ENCODE measurements at places on chromosomes 6 and 20.

- no peak for DNase-seq
Observed at GRCh38 chr20:44884907-44885391, 556 bp upstream of the YWHAB start.

GRCh38 chr6:161023316-161023715 lies 31.7 kb downstream of the MAP3K4 start:
- no peak for DNase-seq

DNA sequence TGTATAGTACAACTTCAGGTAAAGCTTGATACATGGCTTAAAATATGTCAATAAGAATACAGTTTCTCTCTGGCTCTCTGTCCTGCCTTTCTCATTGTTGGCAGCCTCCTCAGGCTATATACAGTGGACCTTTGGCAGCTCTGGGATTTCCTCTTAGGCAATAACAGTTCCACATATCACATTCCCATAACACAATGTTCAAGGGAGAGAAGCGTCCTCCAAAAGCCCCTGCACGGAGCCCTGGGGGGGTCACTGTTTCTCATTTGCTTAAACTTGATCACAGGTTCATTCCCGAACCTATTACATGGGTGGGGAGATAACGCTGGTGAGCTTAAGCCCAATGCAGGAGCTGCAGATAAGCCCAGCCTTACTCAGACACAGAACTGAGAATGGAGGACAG lies 4.4 kb upstream of the FLRT3 start:
- DNase-seq, result no peak

DNA sequence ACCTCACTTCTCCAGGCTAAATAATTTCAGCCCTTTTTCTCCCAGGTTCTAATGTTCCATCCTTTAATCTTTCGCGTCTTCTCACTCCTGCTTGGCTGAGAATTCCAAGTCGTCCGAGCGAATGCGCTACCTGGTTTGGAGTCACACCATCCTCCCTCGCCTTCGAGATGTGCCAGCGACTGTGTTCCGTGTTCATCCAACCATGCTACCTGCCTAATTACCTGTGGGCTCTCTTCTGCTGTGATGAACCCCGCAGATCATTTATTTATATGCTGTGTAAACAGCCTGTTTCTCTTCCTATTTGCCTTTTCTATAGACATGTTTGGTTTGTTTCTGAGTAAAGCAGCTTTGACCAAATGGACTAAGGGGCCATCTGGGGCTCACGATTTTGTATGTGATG lies 83.5 kb upstream of the TMEM181 start:
- no peak for DNase-seq

DNA sequence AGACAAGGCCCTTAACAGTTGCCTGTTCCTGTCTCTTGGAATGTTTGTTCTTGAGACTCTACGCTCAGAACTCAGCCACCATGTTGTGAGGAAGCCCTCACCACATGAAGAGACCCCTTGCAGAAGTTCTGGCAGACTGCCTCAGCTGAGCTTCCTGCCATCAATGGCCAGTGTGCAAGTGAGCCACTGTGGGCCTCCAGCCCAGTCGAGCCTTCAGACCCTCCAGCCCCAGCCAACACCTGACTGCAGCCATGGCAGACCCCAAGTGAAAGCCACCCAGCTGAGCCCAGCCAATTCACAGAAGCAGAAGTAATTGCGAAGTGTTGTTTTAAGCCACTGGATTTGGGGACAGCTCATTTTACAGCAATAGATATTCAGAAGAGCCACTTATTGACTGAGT lies 78.3 kb downstream of the SNX5 start:
- DNase-seq, result no peak

DNA sequence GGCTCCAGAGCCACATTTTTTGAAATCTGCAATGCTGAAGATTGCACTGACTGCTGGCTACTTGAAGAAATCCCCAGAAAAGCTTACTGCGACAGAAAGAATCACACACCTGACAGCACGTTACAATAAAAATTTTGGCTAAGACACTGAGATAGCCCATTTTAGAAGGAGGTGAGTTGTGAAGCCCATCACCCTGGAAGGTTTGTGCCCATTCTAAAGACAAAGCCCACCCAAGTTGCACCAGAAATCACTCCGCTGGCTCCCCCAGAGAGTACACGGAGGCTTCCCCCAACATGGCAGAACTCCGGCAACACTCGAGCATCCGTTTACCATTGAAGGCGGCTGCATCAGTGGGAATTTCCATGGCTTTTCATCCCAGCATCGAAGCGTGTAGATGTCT lies 29.4 kb downstream of the LPA start:
- no peak for DNase-seq

GRCh38 chr6:138030872-138031271 lies 76.3 kb downstream of the PERP start:
- DNase-seq, result no peak

DNA sequence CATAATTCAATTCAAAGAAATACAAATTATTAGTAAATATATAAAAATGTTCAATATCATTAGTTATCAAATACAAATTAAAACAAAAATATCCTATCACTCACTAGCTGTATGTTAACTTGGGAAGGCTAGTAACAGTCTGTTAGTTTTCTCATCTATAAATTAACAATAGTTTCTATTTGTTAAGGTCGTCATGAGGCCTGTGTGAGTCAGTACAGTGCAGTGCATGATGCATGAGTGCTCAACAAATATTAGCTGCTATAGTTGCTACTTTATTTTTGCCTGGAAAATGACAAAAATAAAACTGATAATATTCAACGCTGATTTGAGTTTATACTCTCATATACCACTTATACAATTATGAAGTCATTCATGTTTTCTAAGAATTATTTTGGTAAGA lies 401.6 kb upstream of the RUNX2 start:
- DNase-seq, result no peak

- no peak for DNase-seq
Observed at GRCh38 chr20:48704761-48705160, 123.0 kb downstream of the PREX1 start.

- no peak for DNase-seq
Observed at GRCh38 chr6:134539865-134540323, 222.0 kb upstream of the SGK1 start.

Measured in activated naive CD4-positive, alpha-beta T cell treated with anti-CD3 and anti-CD28 coated beads, Interleukin-2, amount 50 U/mL, for 16 hours (primary cell).